Activated CD4-positive, alpha-beta T cell treated with anti-CD3 and anti-CD28 coated beads, Interleukin-2, amount 50 U/mL, for 24 hours (primary cell): ENCODE measurements at places on chromosomes 1 and 21.

DNA sequence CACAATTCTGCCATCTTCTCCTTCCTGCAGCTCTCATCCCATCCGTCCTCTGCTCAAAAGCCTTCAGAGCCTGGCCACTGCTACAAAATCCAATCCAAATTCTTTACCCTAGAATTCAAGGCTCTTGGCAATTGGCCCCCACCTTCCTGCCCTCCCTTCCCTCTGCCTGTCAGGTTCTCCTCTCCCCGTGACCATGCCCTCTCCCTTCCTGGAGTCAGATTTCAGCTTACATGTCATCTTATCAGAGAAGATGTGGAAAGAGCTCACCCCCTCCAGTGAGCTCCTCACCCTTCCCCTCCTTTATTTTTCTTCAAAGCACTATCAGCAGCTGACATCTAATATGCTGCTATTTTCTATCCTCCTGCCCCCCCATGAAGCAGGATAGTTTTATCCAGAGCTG, 86.9 kb downstream of the GRIK3 start:
- no peak for DNase-seq

DNA sequence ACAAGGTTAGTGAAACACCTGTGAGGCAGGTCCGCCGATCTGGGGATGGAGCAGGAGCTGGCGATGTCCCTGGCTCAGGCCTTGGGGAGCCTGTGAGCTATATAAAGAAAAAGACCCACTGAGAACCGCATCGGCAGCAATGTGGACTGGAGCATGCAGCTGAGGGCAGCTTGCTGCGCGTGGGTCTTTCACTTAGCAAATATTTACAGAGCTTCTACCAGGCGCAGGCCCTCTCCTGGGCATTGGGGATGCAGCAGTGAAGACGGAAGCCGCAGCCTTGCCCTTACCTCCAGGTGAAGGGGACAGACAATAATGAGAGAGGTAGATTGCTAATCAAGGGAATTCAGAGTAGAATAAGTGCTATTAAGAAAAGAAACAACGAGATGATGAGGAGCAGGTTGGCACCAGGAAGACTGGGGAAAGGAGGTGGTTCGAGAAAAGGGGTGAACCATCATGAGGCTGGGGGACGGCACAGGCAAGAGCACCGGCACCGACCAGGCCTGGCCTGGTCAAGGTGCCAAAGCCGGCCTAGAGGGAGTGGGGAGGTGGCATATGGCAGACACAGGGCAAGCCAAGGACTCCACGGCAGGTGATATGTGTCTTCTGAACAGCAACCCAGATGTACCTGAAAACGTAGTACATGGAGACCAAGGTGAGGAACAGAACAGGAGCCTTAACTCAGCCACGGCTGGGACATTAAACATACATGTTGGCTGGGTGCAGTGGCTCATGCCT, 60.7 kb upstream of the PAX7 start:
- DNase-seq = no peak

DNA sequence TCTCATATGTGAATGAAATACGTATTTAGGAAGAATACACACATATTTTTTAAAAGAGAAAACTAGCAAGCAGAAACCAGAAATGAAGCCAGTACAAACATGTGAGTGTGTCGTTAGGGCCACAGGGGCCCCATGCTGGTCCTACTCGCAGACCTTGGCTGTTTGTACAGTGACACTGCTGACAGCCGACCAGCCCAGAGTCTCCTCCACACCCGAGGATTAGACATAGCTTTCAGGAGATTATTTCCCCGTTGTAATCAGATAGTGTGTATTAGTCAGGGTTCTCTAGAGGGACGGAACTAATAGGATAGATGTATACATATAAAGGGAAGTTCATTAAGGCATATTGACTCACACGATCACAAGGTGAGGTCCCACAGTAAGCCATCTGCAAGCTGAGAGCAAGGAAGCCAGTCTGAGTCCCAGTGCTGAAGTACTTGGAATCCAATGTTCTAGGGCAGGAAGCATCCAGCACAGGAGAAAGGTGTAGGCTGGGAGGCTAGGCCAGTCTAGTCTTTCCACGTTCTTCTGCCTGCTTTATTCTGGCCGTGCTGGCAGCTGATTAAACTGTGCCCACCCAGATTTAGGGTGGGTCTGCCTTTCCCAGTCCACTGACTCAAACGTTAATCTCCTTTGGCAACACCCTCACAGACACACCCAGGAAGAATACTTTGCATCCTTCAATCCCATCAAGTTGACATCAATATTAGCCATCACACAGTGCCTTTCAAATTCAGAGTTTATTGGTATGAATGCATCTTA, 51.2 kb downstream of the DIP2A start:
- no peak for DNase-seq

DNA sequence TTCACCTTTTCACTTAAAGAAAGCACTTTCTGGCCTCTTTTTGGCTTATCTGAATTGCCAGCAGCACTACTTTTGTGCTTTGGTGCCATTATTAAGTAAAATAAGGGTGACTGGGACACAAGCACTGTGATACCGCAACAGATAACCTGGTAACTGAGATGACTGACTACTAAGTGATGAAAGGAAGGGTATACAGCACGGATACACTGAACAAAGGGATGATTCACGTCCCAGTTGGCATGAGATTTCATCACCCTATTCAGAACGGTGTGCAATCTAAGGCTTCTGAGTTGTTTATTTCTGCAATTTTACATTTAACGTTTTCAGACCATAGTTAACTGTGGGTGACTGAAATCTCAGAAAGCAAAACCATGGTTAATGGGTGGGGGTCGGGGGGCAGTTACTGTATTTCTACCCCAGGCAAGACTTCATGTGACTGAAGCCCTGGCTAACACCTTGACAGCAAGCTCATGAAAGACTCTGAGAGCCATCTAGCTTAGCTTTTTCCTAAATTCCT, 102.8 kb downstream of the CLIC6 start:
- no peak for DNase-seq
